ENCODE measurements at places on chromosomes 1 and 21.
A peak's percentile ranks its signal among the peaks of the same experiment; 100 is the strongest.

DNA sequence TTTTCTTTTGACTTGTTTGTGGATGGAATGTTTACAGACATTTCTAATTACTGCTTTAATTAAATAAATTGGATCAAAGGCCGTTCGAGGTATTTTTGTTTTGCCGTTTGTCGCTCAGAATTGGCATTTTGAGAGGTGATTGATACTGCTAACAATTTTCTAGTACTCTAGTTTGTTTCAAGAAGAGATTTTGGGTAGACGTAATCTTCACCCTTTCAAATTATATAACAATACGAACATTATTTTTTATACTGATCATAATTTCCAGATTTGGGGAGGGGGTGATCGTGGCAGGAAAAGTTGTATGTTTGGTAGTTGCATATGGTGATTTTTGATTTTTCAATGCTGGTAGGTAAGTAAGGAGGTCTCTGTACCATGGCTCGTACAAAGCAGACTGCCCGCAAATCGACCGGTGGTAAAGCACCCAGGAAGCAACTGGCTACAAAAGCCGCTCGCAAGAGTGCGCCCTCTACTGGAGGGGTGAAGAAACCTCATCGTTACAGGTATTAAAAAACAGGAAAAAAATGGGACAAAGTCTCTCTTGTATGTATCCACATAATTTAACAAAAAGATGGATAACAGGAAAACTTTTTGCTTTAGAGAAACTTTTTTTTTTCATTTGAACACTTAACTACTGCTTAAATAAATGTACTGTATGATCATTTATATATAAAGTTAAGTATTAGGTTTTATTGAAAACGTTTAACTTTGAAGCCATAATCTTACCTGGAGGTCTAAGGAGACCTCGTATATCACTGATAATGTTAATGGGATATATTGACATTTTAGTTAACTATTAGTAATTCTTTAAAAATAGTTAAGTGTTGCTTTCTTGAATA lies 1.7 kb downstream of the H3-3A start:
- DNase-seq, result no peak

DNA sequence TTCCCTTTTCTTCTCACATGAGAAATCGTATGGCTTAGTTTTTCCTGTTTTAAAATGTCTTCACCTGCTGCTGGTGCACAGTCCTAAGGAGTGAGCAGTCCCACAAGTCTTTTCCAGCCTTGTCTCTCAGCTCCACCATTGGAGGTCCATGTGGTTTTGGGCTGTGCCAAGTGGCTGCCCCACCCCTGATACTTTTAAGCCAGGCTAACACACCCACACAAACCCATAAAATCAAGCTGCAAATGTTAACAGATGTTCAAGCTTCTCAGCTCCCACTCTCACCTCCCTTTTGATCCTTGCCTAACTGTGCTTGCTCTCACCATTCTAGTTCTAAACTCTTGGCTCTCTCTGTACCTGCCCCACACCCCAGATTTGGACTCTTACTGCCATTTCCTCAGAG lies 74.5 kb upstream of the COL24A1 start:
- DNase-seq, result no peak

- DNase-seq, result no peak
These were observed 8.1 kb downstream of the ARF1 start for GRCh38 chr1:228090613-228091081.

GRCh38 chr1:89279011-89279466 lies 6.4 kb upstream of the GBP5 start:
- DNase-seq, result no peak

- no peak for DNase-seq
These were observed 292.8 kb upstream of the VAMP3 start for GRCh38 chr1:7478142-7478790.

- peak; percentile 32 for DNase-seq
These were observed at the start of gene TNFRSF8 for GRCh38 chr1:12063141-12064072. TSS of gene TNFRSF8 (plus strand) at chr1:12063303. CDS start at chr1:12063599, 296 bp downstream.

DNA sequence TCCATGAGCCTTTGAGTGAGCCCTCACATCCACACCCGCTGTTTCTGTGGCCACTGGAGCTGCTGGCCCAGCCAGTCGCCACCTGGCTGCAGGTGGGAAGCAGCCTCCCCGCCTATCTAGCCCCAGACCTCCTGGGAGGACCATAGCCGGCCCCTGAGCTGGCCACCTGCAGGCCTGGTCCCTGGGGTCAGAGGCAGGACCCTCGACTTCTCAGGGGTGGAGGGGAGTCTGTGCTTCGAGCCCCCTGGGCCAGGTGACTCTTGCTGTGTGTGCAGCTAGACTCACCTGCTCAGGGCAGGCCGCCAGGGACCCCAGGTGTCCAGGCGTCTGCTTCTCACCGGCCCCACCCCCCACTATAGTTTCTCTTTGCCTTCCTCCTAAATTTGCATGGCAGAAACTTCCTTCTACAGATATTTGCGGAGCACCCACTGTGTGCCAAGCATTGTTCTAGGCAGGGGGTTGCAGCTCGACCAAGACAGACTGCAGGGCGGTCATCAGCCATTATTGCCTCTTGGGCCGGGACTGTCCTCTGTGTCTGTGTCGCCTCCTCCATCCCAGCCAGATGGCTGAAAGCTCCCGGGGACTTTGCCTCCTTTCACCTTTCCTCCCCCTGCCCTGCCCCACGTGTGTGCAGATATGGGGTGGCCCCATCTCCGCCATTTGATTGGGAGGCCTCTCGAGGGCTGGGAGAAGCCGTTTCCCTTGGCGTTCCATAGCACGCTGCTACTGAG lies 27.3 kb downstream of the SPSB1 start:
- no peak for DNase-seq

DNA sequence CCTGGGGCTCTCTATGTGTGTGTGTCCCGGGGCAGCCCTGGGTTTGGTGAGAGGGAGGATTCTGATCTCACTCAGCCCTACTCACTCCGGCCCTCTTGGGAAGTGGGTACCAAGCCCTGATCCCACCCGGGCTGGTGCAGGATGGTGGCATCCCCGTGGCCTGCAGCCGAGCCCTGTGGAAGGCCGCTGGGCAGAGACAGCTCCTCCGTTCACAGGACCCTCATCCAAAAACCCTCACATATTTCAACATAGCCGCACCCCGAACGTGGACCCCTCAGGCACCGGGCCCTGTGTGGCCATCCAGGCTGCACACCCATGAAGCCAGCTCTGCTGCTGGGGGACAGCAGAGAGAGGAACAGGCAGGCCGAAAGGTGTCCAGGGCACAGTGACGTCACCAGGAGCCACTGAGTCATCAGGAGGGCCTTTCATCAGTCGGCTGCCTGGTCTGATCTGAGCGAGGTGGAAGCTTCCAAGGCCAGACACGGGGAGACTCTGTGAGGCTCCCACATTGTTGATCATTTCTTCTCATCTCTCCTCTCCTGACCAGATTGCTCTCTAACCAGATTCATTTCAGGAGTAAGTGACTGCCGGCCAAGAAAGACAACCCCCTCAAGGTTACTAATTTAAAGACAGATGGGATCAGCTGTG lies 16.2 kb upstream of the GPR157 start:
- DNase-seq, result no peak

All from activated CD4-positive, alpha-beta T cell treated with anti-CD3 and anti-CD28 coated beads for 4 hours (primary cell).